ENCODE measurements at places on chromosomes 3 and 15.
A peak's percentile ranks its signal among the peaks of the same experiment; 100 is the strongest.

DNA sequence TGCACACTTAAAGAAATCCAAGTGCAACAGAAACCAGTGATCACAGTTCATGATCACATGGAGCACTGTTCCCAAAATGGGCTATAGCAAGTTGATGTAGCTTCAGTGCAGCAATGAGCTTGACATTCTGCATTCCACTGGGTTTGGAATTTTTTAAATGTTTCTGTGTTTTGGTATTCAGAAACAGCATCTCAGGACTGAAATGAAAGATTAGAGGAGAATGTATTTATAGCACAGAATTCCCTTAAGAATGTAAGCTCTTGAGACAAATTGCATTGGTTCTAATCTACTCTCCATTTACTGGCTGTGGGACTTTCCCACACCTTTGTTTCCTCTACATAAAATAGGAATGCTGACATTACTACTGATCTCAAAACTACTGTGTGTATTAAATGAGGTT, 162.7 kb downstream of the FGF12 start:
- DNase-seq: no peak

DNA sequence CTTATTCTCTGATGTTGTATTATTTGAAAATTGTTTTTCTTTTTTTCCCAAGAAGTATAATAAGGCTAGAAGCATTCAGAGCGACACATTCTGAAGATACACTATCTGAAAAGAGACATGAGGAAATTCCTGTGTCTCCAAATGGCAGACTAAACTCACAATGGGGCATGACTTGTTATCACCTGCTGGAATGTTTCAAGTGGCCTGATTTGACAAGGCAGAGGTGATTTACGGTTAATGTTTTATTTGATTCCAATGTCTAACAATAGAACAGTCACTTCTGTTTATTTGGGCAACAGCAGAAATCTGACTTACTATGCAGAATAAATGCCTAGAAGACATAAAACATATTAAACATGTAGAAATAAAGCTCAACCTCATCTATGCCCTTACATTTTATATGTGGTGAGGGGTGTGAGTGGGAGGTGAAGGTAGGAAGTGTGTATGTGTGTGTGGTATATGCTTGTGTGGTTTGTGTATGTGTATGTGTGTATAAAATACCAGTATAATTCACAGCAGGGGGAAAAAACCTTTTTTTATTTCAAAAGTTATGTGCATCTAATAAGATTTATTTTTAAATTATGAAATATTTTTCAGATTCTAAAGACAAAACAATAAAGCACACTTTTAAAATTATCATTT, 1051.7 kb downstream of the ROBO2 start:
- no peak for DNase-seq

DNA sequence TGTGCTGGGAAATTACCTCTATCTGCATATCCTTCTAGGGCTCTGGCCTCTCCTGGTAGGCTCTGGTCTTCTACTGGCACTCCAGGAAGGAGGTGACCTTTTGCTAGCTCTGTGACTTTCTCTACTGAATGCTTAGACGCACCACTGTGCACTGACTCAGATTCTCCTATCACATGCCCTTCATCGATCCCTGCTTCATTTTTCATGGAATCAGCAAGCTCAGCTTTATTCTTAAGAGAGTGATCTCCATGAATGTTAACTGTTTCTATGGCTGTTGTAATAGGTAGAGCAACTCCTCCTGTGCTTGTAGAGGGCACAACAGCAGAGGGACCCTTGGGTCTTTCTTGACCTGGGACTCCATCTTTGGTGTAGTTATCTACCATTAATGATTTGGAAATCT, 106.6 kb downstream of the MAP4 start:
- no peak for DNase-seq

DNA sequence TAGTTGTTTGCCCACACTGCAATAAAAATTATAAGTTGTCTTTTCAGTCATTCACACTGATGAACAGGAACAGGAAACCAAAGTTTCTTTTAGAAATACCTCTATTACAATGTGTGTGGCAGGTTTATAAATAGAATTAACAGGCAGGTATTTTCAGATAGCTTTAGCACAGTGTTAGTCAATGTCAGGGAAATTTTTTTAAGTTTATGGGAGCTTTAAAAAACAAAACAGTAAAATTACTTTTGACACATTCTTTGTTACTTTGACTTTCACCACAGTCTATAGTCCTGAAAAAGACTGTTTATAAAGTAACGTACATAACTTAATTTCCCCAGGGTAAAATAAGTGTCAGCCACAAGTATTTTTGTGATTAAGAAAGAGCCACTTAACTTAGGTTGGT, 38.1 kb downstream of the SERPINI1 start:
- DNase-seq: no peak

DNA sequence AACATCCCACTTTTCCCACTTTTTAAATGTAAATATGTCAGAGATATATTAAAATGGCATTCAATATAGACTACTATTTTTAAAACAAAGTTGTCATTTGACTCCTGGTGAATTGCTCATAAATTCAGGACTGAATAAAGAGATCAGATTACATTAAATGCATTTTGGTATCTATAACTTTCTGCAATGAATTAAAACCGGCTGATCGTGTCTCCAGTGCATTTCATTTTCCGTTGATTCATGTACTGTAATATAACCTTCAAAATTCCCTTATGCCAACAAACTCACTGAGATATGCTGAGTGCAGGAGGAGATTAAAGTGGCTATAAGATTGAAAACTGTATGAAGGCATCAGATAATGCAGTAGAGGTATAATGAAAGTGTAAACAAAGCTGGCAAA, 361.1 kb upstream of the CDIN1 start:
- no peak for DNase-seq

GRCh38 chr3:86969500-86970189, 21.3 kb downstream of the VGLL3 start:
- DNase-seq: peak; percentile 6

DNA sequence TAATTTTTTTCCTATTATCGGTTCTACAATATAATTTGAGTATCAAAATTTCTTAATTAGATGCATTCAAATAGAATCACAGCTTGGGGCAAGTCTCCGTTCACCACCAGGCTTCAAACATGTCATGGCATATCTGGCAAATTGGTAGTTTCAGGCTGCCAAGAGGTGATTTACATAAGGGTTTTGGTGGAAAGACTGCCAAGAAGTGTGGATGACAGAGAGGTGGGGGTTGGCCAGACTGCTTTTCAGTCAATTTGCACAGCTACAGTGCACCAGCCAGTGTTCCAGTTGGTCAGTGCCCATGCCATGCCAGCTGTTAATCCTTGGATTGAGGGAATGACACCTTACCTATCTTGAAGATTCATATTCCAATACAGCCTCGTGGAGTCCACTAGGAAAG, 8.4 kb upstream of the GSK3B start:
- no peak for DNase-seq

GRCh38 chr3:195080125-195080524, 190.8 kb downstream of the XXYLT1 start:
- no peak for DNase-seq

DNA sequence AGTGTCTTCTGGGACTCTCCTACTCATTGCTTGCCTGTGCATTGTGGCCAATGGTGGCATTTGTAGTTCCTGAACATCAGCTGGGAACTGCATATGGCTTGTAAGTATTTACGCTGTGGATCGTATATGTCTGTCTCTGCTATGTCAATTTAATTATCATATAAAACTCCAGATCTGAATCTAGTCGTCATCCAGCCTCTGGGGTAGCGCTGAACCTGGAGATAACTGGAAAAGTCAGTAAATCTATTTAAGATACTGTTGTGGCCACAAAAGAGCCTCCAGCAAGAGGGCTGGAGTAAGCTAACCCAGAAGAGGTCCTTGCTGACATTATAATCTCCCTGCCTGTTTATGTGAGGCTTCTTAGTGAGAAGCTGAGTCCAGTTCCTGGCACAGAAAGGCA, 21.6 kb downstream of the MFSD1 start:
- DNase-seq: no peak

GRCh38 chr15:59835776-59836175, 146.7 kb upstream of the BNIP2 start:
- DNase-seq: no peak

DNA sequence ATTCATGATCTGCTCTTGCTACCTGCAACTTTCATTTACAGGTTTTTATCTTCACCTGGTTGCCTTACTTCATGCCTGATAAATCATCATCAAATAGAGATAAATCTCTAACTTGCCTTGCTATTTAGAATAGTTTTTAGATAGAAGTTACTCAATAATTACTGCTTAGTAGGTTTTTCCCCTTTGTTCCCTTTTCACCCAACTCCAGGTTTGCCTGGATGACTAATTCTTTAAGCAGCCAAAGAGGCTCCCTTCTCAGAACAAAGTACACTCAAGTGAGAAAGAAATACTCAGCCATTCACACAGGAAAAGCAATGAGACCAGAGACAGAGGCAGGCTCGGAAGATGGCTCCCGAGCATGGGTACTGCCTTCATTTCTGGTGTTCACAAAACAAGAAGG, 268.1 kb upstream of the CRBN start:
- no peak for DNase-seq

- DNase-seq: no peak
Measured at GRCh38 chr3:73314151-73314951, 252.9 kb downstream of the EBLN2 start.

GRCh38 chr3:95971573-95971972, 842.8 kb upstream of the EPHA6 start:
- no peak for DNase-seq
